NCI-H2171 treated with DMSO at 0.1 percent for 48 hours (cell line): ENCODE measurements at places on chromosomes 16 and 17.
A peak's percentile ranks its signal among the peaks of the same experiment; 100 is the strongest.

DNA sequence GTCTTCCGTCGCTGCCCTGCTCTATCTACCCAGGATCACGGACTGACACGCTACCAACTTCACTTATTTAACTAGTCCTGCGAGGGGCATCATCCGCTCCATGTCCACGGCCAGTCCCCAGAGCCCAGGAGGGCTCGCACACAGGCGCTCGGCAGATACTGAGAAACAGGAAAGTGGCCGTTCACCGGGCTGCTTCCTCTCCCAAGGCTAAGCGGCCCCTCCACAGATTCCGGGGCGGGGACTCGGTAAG is 388 bp downstream of the OXLD1 start:
- no peak for DNase-seq

DNA sequence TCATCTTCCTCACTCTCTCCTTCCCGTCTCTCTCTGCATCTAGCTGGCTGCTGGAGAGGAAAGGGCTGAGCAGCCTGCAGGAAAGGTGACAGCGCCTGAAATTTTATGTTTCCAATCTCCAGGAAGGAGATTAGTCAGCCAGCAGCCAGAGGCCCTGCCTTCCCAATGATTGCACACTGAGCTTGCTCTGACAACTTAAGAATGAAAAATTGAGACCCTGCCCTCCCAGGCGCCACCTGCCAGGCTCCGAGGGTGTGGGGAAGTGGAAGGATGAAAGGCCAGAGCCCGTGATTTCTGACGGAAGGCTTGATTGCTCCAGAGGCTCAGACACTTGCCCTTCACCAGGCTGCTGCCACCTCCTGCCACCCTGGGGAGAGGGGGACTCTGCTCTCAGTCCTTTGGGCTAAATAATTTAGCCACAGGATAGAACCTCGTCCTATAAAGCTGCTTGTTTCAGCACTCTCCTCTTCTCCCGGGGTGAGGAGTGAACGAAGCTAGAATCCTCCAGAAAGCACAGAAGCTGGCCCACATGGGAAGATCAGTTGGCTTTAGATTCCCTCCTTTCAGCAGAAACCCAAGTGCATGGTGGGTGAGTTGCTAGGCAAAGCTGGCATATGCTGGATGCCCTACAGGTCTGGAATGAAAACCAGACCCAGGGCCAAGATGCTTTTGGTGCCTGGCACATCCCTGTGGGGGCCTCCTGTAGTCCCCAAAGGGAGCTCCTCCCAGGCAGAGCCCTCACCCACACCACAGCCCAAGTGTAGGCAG is 33.5 kb downstream of the GRIN2C start:
- peak; percentile 58 for DNase-seq

DNA sequence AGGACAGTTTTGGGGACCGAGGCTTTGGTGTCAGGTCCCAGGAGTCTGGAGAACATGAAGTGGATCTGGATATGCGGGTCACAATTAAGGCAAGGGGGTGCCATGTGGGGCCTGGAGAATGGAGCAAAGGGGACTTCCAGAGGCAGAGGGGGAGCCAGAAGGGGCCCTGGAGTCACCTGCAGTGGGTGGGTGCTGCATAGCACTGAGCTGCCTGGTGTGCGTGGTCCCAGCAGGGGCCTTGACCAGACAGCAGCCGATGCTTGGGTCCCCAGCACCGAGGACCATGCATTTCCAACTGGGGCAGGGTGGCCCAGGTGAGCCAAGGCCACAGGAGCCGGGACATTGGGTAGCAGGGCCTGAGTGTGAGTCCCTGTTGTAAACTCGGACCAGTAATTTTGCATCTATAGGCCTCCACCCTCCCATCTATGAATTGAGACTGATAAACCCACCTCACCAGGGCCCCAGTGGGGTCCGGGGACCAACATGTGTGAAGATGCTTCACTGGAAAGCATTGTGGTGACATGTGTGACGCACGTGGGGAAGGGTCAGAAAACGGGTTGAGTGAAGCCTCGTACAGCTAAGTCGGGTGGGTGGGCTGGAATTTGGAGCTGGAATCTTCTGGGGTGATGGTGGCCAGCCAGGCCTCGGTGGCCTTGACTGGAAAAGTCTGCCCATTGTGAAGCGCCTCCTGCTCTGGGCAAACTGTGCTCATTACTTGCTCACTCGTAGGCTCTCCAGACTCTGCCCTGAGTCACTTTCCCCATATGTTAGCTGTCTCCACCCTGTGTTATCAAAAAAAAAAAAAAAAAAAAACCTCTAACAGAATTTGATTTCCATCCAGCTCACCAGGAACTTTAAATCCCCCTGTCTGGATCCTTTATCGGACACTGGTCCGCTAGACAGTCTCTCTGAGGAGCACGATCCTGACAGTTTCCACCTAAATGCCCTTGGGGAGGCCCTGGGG is 90.5 kb upstream of the ZNF469 start:
- DNase-seq = peak; percentile 5

DNA sequence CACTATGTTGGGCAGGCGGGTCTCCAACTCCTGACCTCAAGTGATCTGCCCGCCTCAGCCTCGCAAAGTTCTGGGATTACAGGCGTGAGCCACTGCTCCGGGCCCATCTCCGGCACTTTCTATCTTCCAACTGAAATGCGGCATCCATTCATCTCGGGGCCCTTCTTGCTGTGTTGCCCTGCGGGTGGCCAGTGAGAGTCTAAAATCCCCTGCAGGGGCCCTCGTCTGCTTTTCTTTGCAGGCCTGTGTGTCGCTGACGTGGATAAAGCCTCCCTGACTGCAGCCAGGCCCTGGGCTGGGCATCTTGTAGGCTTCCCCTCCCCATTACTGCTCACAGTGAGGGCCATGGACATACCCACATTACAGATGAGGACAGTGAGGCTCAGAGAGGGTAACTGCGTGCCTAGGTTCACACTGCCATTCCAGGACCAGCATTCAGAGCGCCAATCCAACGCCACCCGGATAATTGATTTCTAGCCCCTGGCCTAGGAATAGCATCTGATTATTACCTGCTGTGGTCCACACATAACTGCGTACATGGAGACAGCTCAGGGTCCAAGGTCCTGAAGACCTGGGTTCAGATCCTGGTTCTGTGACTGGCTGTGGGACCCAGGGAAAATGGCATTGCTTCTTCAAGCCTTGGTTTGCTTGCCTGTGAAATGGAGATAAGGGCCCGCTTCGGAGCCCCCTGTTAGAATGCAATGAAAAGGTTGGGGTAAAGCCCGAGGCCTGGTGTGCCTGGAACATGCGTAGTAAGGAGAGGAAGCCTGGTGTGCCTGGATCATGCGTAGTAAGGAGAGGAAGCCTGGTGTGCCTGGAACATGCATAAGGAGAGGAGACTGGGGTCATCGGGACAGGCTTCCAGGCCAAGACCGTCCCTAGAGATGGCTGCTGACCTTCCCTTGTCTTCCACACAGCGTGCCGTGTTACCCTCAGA is 25.0 kb downstream of the CRISPLD2 start:
- no peak for DNase-seq

DNA sequence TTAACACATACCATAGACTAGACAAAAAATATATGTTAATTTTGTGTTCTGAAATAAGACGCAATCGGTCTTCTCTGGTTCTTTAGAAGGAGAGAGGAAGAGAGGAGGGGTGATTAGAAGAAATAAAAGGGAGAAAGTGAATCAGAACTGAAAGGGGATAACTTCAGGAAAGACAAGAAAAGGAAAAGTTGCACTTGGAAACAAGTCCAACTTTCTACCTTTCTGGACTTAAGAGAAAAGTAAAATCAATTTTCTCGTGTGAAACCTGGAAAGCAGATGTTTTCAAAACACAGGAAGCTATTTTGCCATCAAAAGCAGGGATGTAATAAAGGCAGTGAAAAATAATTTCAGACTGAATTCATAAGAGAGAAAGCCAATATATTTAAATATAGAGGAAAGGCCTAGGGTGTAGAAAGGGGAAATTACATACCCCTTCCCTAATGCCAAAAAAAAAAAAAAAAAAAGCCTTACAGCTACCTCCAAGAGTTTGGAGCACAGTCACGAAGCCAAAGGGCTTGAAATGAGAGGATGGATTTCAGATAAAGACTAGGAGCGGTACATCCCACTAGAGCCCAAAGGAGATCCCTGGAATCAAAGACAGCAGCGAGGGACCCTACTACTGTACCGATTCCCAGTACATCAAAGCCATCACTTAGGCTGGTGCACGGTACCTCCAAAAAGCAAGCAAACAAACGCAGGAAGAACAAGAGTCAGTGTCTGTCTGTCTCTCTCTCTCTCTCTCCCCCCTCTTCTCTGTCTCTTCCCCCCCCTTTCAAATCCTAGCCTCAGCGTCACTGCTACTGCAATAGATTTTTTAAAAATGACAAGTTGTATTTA is 12.1 kb upstream of the ZFHX3 start:
- no peak for DNase-seq

- no peak for DNase-seq
Observed at GRCh38 chr17:41140360-41141131, at the start of gene KRTAP4-6. Gene KRTAP4-6 (minus strand): TSS chr17:41140544. CDS start chr17:41140487, 57 bp downstream.

- no peak for DNase-seq
Observed at GRCh38 chr17:82053556-82054263, 2.0 kb downstream of the GPS1 start.

DNA sequence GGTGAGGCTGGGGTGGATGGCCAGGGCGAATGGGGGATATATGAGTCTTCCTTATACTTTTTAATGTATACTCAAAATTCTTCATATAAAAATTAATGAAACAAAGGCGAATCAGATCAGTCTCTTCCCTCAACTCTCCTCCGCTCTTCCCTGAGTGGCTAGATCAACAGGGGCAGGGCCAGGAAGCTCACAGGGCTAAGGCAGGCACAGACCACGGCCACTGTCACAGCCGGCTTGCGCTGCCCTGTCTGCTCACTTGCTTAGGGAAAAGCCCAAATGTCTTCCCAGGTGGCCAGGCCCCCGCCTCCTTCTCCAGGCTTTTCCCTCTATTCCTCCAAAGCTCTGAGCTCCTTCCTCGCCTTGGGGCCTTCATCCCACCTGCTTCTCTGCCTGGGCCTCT is 6.0 kb downstream of the GRIN2C start:
- DNase-seq = no peak

GRCh38 chr16:4481526-4481925 is 5.3 kb downstream of the HMOX2 start:
- peak; percentile 56 for DNase-seq

DNA sequence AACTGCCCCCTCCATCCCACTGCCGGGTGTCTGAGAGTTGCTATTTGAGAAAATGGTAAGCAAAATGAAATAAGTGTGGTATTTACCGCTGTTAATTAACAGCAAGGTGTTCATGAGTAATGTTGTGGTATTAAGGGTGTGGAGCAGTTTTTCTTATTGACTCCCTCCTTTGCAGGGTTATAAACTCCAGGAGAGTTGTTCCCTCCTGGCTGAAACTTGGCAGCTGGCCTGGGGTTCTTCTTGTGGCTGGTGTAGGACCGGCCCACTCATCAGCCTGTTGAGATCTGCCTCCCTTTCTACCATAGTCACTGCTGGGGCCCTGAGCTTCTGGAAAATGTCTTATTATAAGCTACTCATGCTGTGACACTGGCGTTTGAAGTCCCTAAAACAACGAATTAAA is 128.6 kb downstream of the SOX9 start:
- DNase-seq = no peak

GRCh38 chr17:77753691-77754245 is 204.7 kb upstream of the TNRC6C start:
- no peak for DNase-seq

- DNase-seq = no peak
Observed at GRCh38 chr17:59230764-59231163, 10.5 kb downstream of the GDPD1 start.

DNA sequence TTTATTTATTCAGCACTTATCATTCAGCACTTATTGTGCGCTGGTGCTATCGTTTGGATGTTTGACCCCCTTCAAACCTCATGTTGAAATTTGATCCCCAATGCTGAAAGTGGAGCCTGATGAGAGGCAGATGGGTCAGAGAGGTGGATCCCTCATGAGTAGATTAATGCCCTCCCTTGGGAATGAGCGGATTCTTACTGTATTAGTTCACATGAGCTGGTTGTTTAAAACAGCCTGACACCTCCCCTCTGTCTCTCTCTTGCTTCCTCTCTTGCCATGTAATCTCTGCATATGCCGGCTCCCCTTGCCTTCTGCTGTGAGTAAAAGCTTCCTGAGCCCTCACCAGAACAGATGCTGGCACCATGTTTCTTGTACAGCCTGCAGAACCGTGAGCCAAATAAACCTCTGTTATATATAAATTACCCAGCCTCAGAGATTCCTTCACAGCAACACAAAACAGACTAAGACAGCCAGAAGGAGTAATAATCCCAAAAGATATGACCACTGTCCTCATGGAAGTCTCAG is 111.1 kb downstream of the CACNG3 start:
- peak; percentile 71 for DNase-seq

GRCh38 chr16:83653785-83654184 is 154.0 kb upstream of the HSBP1 start:
- DNase-seq = no peak

- DNase-seq = no peak
Observed at GRCh38 chr17:54524501-54524900, 376.2 kb upstream of the TOM1L1 start.

DNA sequence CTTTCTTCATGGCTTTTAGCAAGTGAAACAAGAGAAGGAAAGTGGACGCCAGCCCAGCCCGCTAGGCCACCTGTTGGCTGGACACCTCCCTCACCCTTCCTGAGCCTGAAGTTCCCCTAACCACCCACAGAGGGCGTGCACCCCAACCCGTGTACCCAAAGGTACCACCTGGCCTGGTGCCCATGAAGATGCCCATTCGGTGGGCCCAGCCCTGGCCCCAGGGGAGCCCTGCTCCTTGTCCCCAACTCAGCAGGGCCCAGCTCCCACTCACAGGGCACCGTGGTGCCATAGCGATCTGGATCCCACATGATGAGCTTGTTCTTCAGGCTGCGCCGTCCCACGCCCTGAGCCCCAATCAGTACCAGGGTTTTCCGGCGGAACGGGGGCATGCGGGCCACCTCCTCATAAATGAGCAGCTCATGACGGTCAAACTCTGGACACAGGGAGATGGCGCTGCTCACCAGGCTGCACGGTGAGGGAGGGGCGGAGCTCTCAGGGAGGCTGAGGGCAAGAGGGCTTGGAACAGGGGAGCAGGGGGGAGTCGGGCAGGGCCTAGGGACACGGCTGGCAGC is 26.8 kb downstream of the MPP2 start:
- DNase-seq = no peak

DNA sequence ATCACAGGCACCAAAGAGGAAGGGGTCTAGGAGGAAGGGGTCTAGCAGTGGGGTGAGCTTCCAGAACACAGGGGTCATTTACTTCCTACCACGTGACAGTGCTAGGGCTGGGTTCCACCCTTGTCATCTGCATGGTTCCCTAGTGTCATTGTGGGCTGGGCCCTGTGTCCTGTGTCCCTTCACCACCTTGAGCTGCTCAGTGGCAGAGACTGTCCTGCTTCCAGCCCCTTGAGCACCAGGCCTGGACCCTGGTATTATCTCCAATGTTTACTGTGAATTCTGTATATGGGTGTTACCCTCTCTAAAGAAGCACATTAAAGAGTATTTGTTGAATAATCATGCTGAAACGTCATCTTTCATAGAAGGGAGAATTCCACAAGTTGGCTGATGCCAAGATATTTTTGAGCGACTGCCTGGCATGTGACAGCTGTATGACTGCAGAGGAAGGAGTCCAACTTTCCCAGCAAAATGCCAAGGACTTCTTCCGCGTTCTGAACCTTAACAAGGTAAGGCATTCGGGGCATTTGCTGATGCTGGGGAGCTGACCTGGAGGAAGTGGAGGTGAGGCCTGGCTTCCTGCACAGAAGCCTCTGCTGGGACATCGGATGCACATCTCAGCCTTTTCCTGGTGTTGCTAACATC is 5.5 kb downstream of the NARF start:
- DNase-seq = no peak
